ENCODE measurements at places on chromosomes 4 and X.

- DNase-seq: peak; percentile 9
Measured at GRCh38 chrX:106670631-106671030, 55.9 kb upstream of the RNF128 start.

GRCh38 chr4:81405900-81406401 is 65.8 kb downstream of the RASGEF1B start:
- peak; percentile 88 for DNase-seq

DNA sequence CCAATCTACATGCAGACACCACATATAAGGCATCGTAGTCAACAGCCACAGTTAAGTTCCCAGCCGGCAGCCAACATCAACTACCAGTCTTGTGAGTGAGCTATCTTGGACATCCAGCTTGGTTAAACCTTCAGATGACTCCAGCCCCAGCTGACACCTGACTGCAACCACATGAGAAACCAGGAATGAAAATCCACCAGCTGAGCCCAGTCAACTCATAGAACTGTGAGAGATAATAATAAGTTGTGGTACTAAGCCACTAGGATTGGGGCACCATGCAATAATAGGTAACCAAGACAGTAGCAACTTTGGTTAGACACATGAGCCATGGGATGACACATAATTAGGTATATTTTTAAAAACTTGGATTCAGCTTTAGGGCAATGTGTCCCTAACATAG is 188.1 kb upstream of the BCOR start:
- DNase-seq: no peak

GRCh38 chrX:45372151-45372550 is 171.5 kb upstream of the DIPK2B start:
- DNase-seq: no peak

DNA sequence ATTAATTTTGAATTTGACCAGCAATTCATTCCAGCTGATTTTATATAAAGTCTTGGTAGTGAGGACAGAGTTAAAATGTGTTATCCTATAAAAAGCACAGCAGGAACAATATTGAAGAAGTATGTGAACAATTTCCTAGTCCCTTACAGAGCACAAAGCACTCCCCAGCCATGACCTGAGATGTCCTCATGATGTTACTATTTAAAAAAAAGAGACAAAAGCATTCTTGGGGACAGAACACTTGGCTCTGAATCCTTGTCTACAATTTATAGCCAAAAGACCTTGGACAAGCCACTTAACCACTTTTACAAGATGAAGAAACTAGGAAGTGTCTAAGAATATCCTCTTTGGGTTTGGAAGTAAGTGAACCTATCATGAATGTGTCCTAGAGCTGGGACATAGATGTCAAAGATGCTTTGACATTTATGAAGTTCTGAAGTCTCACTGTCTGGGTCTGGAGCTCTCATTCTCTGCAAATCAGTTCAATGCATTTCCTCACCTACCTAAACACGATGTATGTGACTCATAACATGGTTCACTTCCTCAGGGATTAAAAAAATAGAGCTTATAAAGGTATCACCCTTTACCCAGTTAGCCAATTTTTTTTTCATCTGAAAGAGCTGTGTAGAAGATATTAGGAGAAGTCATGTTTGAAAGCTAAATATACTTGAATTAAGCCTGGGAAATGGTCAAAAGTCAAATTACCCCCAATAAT is 61.4 kb downstream of the IGFBP7 start:
- DNase-seq: peak; percentile 61

GRCh38 chr4:162707962-162708361 is 458.7 kb downstream of the NAF1 start:
- no peak for DNase-seq

DNA sequence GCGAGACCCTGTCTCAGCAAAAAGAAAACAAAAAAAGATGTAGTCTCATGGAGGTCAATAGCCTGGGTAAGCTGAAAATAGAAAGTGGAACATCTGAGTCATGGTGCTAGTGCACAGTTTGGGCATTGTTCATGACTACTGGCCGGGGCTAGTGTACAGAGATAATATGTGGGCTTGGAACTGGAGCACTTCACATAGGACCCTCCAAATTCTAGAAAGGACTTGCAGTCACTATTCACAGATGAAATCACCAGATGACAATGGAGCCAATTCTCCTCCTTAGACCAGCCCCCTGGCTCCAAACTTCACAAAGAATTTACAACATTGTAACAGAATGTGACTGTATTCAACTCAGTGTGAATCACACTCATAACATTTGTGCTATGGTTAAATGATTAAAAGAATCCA is 367.8 kb upstream of the SLC7A11 start:
- peak; percentile 54 for DNase-seq

DNA sequence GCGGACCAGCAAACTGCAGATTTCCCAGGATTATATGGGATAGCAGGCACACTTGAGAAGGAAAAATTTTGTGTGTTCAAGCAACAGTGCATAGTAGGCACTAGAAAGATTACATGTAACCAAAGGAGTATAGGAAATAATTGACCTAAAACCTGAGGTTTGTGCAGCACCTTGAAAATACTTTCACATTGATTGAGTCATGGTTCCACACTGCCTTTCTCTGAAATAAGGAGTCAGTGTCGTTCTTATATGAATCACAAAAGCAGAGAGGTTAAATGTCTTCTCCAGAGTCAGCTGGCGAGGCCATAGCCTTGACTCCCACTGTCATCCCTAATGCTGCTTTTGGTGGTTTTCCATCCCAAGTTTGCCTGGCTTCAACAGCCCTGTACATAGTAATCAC is 138.9 kb downstream of the SOWAHB start:
- DNase-seq: no peak

DNA sequence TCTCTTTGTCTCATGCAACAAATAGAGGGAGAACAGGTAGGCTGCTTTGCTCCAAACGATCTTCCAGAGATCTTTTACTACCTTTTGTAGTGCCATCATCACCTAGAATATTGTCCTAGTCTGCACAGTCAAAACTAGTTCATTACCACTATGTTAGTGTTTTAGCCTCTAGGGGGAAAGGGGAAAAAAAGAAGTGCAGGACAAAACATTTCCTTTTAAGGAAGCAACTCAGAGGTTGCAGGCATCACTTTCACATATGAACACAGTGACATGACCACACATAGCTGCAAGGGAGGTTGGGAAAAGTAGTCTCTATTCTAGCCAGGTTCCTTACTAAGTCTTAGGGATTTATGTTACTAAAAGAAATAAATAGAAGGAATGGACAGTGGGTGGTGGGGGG is 39.3 kb upstream of the RAP2C start:
- DNase-seq: no peak

- DNase-seq: no peak
Measured at GRCh38 chr4:136573460-136573859, 958.8 kb downstream of the PCDH18 start.
